Lower lobe of right lung (tissue), 2 donors: ENCODE measurements at places on chromosomes 13 and 19. TPM values are rescaled to one million over a fixed set of nuclear protein-coding genes. Genes with fewer than 3 reads are reported as not detected.

The FPR1 gene
- 105 TPM for total RNA-seq

The MIA gene
- total RNA-seq, result 1.7 TPM

The CEACAM21 gene
- total RNA-seq, result 28.8 TPM

The CEACAM4 gene
- total RNA-seq, result 5.6 TPM

DNA sequence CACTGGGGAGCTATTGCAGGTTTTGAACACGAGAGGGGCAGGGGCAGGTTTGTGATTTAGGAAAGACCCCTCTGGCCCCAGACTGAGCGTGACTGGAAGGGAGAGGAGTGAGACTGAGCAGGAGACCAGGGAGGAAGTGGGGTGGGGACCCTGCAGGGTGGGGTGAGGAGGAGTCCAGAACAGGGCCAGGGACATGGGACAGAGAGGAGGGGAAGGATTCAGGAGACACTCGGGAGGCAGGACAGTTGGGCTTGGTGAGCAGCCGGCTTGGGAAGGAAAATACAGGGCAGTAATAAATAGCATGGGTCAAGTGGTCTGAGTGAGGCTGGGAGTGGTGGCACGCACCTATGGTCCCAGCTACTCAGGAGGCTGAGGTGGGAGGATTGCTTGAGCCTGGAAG is 9.4 kb downstream of the FOSB start:
- DNase-seq, result no peak

DNA sequence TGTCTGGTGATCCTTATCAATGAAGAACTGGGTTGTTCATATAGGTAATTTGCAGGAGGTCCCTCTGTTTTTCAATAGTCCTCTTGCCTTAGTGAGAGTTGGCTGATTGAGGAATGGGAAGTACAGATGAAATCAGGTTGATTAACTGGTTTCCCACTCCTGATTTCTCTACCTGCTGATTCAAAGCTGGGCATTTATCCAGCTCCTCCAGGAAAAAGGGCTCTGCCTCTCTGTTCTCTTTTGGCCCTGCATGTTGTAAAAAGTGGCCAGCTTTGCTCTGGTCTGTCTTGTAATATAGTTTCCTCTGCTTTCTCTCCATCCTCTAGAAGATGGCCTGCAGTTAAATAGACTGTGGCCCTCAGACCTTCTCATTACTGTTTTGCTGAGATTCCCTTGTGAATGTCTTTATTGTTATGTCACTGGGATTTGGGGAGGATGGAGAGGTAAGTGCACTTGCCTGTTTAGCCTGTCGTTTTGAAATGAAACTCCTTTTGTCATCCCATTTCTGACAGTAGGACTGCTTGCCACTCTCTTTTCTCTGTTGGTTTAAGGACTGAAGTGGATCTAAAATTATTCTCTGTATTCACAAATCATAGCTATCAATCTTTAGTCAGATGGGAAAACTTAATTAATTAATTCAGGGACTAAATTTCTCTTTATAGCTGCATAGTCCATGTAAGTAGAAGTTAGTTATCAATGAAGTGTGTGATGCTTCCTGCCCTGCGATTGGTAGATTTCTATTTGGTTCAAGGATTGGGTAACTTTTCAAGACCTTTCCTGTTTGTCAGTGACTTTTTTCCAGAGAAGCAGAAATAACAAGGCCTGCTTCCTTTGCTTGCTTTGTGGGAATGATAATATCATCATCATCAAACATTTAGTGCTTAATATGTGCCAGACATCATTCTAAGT is 28.5 kb downstream of the GARRE1 start:
- no peak for DNase-seq

DNA sequence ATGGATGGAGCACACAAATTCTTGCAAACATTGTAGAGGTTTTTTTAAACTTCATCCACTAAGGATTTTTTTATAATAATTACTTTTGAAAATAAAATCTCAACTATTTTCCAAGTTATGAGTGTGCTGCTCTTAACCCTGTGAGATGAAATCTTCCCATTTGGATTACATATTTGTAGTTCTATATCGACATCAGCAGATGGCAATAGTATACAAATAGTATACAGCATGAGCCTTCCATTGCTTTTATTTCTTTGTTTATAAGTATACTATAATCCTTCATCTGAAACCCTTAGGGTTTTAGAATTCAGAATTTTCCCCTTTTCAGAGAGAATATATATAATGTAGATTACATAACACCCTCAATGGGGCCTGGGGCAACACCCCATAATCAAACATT is 70.5 kb downstream of the GJA3 start:
- DNase-seq, result no peak

- no peak for DNase-seq
Observed at GRCh38 chr19:27774337-27774736, 1438.6 kb downstream of the UQCRFS1 start.

- peak; percentile 87 for DNase-seq
Observed at GRCh38 chr19:41872775-41873647, 4.1 kb upstream of the CD79A start.

DNA sequence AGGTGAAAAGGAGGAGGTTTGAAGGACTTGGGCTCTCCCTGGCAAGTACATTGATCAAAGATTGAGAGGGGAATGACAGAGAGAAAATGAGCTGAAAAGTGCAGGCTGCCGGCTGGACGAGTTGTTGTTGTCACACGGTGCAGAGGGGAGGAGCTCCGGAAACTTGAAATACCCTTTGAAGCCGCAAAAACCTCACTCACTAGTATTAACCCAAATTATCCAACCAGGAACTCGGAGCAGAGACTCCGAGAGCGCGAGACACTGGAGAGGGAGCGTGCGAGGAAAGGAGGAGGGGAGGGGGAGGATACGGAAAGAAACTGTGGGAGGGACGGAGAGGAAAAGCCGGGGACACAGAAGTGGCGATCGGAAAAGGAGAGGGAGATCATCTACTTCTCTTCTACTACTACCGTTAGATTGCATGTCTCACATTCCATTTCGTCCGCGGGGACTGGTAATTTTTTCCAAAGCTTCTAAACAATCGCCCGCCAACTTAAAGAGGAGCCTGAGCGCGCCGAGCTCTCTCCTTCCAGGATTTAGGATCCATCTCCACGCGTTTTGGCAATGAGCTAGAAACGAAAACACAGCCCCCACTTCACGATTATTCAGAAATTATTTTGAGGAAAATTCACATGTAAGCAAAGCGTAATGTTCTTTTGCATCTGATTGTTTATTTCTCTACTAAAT is at the start of gene DACH1:
Gene DACH1, minus strand, starts transcription at position 74 of the 684 bp plus-strand sequence.
- peak; percentile 49 for DNase-seq

DNA sequence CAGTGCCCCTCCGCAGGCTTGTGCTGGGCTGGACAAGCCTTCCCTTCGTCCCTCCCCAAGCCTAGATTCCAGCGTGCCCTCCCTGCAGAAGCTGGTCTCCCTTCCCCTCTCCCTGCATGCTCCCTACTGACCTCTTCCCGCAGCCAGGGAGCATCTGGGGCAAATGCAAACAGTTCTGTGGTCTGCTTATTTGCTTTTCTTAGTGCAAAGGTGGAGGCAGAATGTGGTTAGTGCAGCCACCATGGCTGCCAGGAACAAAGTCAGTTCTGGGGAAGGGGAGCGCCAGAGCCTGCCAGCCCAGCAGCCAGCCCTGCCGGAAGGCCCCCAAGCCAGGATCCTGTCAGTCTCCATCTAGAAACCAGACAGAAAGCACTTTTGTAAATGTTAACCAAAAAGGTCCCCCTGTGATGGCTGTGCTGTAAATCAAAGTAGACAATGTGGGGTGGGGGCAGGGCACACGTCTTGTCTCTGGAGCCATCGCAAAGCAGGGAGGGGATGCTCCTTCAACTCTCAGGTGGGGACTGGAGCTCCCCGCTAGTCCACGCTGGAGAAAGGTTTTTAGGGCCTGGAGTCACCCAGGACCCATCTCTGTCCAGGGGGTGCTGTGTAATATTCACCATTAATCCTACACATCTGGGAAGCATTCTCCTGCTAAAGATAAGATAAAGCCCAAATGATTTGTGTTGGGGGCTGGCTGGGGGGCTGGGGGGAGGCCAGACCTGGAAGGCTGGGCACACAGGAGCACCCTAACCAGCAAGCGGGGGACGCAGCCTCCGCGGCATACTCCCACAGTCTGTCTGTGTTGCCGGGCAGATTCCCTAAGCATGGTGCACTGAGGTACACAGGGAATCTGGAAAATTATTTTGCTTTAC is 30.9 kb downstream of the SERP2 start:
- DNase-seq, result no peak

- DNase-seq, result no peak
Observed at GRCh38 chr19:15292847-15293582, 39.3 kb downstream of the BRD4 start.

GRCh38 chr13:98442391-98443230 is 134.3 kb downstream of the STK24 start:
- peak; percentile 39 for DNase-seq

DNA sequence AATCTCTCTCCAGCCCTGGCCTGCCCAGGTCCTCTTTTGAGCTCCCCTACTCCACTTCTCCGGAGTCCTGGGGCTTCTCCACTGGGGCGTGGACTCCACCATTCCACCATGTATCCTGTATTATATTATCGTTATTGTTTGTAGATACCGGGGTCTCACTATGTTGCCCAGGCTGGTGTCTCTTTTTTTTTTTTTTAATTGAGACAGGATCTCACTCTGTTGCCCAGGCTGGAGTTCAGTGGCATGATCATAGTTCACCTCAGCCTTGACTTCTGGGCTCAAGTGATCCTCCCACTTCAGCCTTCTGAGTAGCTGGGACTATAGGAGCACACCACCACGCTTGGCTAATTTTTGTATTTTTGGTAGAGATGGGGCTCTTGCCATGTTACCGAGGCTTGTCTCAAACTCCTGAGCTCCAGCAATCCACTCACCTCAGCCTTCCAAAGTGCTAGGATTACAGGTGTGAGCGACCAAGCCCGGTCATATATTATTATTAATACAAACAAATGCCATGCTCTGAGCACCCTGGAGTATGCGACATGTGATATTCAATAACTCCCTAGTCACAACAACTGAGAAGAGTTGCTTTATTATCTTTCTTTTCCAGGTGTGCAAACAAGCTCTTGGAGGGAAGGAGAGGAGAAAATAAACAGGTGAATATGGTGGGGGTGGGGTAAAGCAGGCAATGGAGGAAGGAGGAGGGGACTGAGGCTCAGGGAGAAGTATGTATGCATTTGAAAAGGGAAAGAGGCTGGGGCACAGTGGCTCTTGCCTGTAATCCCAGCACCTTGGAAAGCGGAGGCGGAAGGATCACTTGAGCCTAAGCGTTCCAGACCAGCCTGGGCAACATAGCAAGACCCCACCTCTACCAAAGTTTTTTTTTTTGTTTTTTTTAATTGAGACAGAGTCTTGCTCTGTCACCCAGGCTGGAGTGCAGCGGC is 2.8 kb upstream of the CERS4 start:
- no peak for DNase-seq

DNA sequence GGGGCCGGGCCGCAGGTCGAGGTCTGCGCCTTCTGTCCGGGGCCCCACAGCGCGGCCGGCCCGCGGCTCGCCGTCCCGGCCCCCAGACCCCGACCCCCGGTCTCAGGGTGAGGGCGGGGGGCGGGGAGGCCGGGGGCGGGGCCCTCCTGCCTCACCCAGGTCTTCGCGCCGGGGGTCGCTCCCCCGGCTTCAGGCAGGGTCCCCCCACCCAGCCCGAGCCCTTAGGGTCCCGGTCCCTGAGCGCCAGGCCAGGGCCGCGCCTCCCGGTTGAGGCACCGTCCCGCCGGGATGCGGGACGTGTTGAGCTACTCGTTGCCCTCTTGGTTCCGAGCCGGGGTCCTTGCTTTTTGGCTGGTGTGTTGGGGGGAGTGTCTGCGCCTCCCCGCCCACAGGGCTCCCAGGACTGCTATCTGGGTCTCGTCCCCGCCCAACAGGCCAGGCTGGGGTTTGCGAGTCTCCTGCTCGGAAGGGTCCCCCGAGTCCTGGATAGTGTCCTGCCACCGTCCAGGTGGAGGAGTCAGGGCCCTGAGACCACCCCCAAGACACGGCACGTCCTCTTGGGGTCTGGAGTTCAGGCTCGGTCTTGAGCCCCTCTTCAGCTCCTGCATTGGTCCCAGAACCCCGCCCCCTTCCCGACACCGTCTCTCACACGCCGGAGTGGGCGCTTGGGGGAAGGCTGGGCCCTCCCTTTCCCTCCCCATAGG is 452 bp downstream of the PIAS4 start:
- no peak for DNase-seq

DNA sequence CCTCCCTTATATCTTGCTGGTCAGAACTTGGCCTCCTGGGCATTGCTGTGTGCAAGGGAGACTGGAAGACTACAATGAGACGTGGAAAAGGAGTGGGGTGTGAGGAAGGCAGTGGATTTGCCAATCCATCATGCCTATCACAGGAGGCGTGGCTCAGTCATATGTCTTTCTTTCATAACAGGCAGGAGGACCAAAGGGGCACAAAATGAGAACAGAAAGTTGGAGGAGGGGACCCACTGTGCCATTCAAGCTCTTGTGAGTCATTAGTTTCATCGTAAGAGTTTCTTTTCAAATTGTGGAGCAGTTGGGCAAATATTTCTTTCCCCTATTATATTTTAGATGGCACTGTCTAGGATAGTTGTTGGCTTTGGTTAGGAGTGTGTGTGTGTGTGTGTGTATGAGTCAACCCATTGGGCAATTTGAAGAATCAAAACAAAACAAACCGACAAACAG is 471.5 kb downstream of the TSHZ3 start:
- DNase-seq, result peak; percentile 59

GRCh38 chr19:15316498-15316897 is 15.8 kb downstream of the BRD4 start:
- DNase-seq, result no peak
